ENCODE measurements at places on chromosomes 5 and 9.

DNA sequence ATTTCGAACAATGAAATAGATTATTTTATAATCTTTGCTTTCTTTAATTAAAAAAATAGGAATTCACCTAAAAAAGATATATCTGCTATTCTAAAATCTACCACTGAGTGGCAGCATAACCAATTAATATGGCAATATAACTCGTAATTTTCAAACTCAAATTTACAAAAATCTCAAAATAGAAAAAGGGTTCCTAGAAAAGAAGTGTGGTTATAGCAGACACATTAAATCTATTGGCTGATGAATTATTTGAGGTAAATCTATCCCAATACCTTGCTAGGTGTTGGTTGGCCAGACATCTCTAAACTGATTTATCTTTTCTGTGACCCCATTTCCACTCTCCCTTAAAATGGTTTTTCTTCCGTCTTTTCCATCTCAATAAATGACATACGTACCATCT is 30.2 kb upstream of the NRG2 start:
- DNase-seq = no peak

DNA sequence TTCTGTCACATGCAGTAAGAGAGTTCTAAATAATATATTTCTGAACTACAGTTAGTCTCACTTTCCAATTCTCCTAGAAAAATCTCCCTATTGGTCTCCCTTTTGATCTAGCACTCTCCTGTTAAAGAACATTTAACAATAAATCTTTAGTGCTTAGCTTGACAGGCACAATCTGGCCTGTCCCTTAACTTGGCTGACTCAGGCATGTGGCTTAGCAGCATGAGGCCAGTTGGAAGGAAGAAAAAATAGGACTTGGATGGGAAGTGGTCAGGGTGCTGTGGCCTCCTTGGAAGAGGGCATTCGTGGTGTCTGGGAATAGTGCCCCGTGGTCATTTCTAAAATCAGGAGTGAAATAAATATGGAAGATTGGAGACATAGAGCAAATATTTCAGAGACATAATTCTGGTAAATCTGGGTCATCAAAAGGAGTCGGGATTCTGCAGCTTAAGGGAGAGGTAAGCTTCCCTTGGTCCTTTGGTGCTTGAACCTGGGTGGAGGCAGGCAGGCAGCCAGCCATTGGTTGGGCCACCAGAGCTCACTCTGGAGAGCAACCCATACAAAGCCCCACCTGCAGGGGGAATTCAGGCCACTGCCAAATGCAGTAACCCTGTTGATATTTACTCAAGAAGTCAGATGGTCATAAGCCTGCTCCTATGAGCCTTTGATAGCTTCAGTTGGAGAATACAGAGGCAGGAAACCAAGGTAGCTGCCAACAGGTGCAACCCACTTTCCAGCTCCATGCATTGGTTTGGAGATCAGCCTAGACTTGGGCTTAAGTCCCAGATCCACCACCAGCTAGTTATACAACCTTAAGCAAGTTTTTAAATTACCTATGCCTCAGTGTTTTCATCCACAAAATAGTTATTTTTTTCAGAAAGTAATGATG is 28.8 kb upstream of the TLE4 start:
- DNase-seq = no peak

DNA sequence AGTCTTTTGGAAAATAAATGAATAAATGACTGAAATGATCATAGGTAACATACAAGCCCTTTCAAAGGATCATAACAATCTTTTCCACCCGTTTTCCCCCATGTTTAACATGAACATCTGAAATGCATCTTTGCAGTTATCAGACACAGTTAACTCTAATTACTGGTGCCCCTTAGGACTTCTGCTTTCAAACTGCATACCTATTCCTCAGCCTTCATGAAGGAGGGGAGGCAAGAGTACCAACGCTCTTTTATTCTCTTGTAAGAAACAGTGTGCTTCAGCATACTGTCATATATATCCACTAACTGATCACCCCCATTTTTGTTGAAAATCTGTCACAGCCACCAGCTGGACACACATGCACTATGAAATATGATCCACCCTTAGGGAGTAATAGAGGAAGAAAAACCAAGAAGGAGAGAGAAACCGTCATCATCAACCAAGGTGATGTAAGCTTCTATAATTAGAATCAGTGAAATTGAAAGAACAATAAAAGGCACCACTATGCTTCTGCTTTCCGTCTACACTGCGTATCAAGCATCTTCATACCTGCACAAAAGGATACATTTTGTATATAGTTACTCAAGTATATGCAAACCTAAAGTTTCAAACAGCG is 98.7 kb downstream of the RAPGEF6 start:
- no peak for DNase-seq

DNA sequence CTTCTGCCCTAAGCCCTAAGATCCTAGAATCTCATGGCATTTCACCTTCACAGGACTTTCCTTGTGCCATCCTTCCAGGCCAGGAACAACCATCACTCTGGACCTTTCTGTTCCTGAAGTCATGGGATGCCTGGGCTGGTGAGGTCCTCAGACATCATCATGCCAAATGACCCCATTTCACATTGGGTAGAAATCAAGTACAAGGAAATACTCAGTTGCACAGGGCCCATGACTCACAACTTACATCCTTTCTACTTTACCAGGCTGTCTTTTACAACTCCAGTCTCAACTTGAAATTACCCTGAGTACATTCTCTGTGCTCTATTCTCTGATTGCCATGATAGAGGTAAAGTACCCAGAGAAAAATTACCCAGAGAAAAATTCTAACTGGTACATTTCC is 167.1 kb downstream of the PIK3R1 start:
- DNase-seq = no peak

- no peak for DNase-seq
Measured at GRCh38 chr9:28923351-28923750, 1350.1 kb upstream of the C9orf72 start.

DNA sequence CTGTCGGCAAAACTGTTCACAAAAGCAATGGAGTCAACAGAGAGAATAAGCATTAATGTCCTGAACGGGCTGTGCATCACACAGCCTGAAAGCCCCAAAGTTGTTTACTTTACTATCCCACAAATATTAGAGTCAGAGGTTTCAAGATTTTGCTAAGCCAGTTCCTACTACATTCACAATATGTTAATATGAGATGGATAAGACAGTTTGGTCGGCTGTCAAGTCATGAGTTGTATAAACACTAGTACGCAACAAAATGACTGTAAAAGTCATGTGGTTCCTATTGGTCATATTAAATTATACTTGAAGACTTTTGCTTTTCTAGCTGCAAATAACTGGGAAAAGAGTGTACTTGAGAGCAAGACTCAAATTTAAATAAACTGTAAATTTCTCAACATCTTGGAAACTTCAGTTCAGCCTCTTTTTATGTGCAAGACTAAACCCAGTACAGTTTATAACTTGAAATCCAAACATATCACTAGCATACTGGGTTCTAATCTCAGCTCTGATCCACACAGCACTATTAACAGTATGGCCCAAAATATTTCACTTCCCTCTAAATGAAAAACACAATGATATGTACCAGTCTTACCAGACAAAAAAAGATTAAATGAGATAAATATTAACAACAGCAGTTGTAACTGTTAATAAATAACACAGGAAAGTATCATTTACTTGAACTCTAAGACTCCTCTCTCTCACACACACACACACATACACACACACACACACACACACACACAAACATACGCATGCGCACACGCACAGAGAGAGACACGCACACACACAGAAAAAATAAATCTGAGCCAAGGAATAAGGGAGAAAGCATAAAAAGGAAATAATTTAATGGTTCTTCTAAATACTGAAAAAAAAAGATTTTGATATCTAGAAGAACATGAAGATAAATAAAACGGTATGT is 33.1 kb downstream of the FANCC start:
- no peak for DNase-seq

- peak; percentile 73 for DNase-seq
Measured at GRCh38 chr5:56175488-56175887, 57.6 kb downstream of the ANKRD55 start.

- no peak for DNase-seq
Measured at GRCh38 chr9:88056876-88057275, 81.4 kb downstream of the SPATA31C2 start.

- DNase-seq = no peak
Measured at GRCh38 chr9:77800924-77801551, 152.9 kb upstream of the GNA14 start.

- no peak for DNase-seq
Measured at GRCh38 chr9:130980526-130980925, 28.4 kb upstream of the LAMC3 start.

GRCh38 chr5:174596429-174596828 is 128.0 kb upstream of the MSX2 start:
- DNase-seq = no peak

DNA sequence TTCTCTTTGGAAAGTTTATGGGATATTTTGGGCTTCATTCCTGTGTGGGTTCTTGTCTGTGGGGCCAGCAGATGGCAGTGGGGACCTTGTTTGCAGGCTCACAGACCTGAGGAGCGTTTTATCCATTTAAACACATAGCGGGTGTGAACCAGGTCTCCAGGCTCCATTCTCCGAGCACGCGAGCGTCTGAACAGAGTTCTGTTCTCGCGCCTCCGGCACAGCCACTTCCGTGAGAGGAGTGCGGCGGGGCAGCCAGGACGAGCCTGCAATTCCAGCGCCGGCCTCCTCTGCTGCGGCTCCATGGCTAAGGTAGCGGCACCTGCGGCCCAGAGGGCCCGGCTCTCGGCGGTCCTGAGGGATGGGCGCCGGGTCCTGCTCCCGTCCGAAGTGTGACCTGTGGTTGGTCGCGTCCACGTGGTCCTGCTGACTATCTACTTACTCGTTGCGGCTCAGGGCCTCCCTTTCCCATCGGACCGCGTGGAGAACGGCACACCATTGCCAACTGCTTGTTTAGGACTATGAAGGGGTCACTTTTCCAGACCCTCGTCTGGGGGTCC is 7.3 kb downstream of the NRARP start:
- no peak for DNase-seq

GRCh38 chr9:137191691-137192447 is 3.4 kb downstream of the SSNA1 start:
- no peak for DNase-seq

All from right atrium auricular region (tissue), 2 donors.